ENCODE measurements at places on chromosomes 12 and 14. TPM values are rescaled to one million over a fixed set of nuclear protein-coding genes. Genes with fewer than 3 reads are reported as not detected.

DNA sequence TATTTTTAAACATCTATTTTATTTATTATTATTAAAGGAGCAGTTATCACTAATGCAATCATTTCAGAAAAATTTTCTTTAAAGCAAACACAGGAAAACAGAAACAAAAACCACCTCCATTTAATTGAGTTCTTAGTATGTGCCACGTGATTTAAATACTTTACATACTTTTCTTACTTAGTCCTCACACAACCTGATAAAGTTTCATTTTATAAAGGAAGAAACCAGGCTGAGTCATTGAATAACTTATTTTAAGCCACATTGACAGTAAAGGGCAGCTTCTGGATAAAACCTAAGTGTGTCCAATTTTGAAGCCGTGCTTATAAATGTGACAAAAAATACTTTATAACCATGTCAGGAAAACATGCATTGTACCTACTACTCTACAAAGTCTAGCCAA is 57.1 kb upstream of the PCED1B start:
- DNase-seq: no peak

DNA sequence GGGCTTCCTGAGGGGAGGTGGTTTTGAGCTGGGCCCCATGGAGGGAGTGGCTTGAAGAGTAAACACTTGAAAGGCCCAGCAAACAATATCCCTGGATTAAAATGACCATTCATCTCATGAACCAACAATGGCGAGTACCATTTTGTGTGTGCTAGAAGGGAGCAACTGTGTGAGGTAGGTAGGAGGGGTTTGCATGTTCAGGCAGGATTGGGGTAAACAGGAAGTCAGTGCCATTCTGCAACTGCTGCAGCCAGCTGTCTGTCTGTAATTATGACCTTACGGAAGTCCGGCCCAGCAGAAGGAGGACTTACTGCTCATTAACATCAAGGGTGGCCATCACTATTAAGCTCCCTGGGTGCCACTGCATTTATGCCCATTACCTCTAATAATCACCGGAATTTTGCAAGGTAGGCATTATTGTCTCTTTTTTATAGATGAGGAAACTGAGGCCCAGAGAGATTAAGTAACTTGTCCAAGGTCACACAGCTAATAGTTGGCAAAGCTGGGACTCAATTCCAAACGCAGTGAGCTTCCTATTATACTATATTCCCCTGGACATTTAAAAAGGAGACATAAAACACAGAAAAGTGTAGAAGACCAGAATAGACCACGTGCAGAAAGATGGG is 16.6 kb upstream of the IFI27L2 start:
- DNase-seq: no peak

DNA sequence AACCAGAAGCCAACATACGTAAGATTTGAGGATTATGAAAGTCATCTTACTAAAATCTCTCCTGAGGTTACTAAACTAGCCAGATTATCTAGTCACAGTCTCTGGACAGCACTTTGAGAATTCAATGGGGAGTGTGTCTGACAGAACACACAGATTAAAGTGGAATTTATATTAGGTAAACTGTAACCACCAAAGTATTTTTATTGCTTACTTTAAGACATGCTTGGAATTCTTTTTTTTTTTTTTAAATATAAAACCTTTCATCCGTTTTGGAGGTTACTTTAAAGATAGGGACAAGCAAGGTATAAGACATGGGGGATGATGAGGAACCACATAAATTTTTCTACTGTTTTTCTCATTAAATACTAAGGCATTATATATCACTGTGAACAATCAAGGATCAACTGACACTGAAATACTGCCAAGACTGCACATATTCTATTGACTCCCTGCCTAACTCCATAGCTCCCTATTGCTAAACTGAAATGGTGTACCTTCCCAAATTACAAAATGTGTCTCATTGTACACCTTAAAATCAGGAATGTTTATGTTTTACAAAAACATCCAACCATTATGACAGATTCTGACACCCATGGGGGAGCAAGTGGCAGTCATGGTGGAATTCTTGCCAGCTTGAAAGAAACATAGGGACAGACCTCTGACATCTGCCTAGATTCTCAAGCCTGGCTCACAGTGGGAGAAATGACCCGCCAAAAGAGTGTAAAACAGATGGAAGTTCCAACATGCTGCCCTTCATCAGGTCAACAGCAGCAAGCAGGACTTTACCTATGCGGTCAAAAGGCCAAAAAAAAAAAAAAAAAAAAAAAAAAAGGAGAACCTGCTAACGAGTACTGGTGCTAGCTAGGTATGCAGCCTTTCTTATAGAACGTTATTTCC is 239.3 kb downstream of the MED13L start:
- no peak for DNase-seq

- DNase-seq: no peak
Measured at GRCh38 chr14:66311990-66312389, 174.2 kb upstream of the CCDC196 start.

GRCh38 chr14:100135784-100136183 is 23.7 kb downstream of the DEGS2 start:
- no peak for DNase-seq

DNA sequence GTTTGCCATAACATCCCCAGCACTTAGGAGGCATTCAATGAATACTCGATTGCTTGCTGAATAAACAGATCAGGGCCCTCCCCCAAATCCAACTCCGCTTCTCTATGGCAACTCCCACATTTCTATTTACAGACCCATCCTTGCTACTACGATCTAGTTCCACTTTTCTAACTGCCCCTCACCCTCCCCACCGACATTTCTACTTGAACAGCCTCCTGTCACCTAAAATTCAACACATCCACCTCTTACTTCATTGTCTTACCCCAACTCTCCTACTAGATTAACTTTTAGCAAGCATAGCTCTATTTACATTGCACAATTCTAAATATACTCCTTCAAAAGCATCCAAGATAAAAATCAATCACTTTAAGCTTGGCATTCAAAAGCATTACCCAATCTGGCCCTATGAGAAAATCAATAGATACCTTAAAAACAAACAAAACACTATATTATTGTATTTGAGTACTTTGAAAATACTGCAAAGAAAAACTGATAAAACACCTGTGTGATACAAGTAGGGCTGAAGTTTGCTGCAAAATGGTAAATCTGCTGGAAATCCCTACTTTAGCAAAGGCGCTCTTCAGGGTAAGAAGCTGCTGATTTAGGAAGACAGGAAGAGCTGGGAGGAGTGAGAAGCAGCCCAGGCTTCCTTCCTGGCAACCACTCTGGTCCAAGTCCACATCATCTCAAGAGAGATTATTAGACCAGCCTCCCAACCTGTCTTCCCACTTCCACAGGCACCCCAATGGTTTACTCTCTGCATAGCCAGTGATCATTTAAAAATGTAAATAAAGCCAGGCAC is 96.4 kb downstream of the HECTD4 start:
- no peak for DNase-seq

DNA sequence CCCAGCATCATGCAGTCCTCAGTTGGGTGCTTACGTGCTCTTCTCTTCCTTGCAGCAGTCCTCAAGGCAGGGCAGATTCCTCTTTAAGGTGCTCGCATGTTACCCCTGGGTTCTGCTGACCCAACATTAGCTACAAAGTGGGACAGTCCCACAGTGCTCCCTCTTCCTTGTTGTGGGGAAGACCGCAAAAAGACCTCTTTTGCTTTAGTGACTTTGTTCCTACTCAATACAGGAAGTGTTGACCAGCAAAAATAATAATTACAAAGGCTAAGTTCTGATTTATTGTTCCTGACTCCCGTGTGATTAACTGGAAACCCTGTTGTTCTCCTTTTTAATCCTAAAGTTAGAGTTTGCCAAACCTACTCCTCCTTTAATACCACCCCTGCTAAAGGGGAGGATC is 13.7 kb downstream of the PIGH start:
- DNase-seq: no peak

DNA sequence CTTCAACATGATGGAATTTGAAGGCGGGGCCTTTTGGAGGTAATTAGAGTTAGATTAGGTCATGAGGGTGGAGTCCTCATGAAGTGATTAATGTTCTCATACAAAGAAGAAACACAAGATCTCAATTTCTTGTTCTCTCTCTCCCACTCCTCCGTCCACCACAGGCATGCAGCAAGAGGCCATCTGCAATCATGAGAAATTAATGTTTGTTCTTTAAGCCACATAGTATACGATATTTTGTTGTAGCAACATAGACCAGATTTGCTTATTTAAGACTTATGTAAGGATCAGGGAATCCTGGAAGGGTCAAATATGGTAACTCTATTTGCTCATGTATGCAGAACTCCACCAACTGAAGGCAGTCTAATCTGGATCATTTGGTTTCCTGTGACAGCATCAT is 429.0 kb downstream of the LRIG3 start:
- DNase-seq: no peak

- no peak for DNase-seq
Measured at GRCh38 chr14:102321456-102322422, 2.2 kb downstream of the ZNF839 start.

DNA sequence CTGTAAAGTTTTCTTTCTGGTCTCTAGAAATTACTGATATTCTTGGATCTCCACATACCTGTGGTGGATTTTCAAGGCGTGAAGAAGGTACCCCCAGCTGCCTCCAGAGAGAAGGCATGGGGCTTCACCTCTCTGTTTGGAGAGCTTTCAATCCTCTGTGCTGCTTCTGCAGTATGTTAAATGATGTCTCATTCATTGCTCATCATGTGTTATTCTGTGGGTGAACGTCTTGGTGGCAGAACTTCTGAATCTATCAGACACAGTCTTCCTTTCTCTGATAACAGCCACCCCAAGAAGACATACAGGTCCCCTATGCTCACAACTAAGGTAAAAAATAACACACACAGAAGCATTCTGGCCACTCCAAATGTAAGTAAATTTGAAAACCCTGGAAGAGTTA is 221.3 kb upstream of the TMEM260 start:
- no peak for DNase-seq

DNA sequence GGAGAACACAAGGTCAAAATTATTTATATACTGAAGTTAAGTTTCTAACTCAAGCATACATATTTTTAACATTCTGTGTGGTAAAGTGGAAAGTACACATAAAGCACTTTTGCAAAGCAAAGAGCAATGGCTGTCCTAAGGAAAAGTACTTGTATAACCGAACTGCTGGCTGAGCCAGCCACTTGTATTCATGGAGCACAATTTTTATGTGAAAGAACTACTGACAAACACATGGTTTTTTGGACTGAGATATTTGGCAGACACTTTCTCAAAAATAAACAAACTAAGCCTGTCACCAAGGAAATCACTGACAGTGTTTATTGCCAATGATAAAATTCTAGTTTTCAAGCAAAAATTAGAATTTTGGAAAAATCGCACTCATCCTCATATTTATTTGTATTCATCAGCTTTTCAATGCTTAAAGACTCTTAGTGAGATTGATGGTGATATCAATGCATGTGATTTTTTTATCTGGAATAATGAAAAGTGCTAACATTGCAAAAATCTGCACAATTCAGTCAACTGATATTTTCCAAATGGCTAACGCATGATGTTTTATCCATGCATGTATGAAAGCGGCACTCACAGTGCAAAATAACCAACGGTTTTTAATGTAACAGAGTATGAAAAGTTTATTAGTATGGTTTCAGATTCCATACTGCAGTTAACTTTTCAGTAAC is 125.3 kb downstream of the IPO8 start:
- DNase-seq: no peak

DNA sequence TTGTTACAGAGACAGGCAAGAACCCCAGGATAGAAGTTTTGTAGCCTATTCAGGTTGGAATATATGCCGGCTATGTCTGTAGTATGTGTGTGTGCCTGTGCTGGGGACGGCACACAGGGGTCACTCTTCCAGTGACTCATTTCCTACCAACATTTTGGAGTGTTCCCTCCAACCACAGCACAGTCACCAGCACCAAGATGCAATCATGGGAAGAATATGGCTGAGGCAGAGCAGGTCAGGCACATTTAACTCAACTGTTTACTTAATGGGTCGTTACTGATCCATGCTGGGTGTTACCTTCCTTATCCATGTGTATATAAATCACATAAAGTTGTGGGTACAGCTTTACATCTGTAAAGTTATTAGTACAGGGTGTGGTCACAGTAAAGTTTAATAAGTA is 178.3 kb downstream of the PRKD1 start:
- no peak for DNase-seq

DNA sequence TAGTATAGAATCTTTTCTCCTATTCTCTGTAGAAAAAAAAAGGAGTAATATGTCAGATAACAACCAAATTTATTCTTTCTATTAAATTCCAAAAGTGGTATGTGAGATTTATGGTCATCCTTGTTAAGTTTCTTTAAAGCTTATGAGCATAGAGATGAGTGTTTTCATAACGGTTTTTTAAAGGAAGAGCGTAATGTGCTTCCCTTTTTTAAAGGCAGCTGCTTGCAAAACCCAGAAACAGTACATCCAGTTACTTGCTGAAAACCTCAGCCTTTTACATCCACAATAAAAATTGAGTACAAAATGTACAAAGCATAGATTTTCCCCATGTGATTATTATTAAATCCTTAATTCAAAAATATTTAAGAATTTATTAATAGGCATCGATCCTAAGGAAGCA is 53.6 kb upstream of the CD163 start:
- DNase-seq: no peak

GRCh38 chr14:80059041-80059440 is 152.3 kb downstream of the DIO2 start:
- DNase-seq: no peak

DNA sequence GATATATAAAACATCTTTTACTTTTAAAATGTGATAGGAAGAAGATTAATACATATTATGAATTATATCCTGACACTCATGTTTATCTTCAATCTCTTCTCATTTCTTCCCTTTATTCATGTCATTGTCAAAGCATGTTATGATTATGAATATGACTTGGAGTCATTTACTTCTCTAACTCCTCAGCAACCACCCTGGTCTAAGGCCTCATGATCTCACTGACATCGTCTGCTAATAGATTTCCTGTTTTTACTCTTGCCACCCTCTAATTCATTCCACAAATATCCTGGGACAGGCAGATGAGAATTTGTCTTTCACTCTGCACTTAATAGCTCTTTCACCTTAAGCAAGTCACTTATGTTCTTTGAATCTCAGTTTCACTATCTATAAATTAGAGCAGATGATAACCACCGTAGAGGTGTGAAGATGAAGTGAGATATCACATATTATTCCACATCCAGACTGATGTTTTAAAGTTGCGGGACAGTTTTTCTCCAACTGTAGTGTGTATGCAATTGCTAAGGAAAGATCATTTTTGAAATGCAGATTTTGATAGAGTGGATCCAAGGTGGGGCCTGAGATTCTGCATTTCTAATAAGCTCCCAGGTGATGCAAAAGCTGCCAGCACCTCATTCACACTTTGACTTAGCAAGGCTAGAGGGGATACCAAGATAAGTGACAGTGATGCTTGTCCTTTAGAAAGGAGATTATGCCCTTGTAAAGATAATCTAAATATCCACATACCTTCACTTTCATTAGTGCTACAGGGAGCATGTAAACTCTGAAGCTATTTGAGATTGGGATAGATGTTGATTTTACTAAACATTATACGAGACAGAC is 3.3 kb upstream of the IAPP start:
- DNase-seq: no peak

- DNase-seq: no peak
Measured at GRCh38 chr12:115666168-115666567, 611.3 kb downstream of the MED13L start.

Gene SNAPC1
- total RNA-seq: 10.2 TPM

Gene OR4E2
- total RNA-seq: not detected

Gene TSPAN8
- 0.21 TPM for total RNA-seq

Gene CAPRIN2
- total RNA-seq: 28.1 TPM

Gene APOLD1
- total RNA-seq: 14.6 TPM

Gene SLCO1B1
- not detected for total RNA-seq

Gene BEGAIN
- total RNA-seq: 0.69 TPM

Gene TC2N
- 1.8 TPM for total RNA-seq

Gene ABCD2
- total RNA-seq: 9.1 TPM

Data from heart right ventricle (tissue), 16 donors.